ENCODE measurements at places on chromosomes 7 and 10. TPM values are rescaled to one million over a fixed set of nuclear protein-coding genes. Genes with fewer than 3 reads are reported as not detected.

The EFCAB10 gene
- total RNA-seq = not detected

The STEAP4 gene
- 0.17 TPM for total RNA-seq

The VSIR gene
- total RNA-seq = 9.1 TPM

The PNLIPRP2 gene
- total RNA-seq = not detected

The SAMD9 gene
- 3.5 TPM for total RNA-seq

The CYP3A7 gene
- total RNA-seq = 0.34 TPM

Data from bronchus fibroblast of lung (primary cell).